ENCODE measurements at places on chromosomes 2 and 18. TPM values are rescaled to one million over a fixed set of nuclear protein-coding genes. Genes with fewer than 3 reads are reported as not detected.

STON1 gene
- 42.4 TPM for total RNA-seq

REG3G gene
- total RNA-seq, result not detected

PLGLB1 gene
- total RNA-seq, result 2.0 TPM

IL36RN gene
- not detected for total RNA-seq

RAB12 gene
- 40.1 TPM for total RNA-seq

TMEFF2 gene
- not detected for total RNA-seq

- no peaks in the 10 kb centered on the region for H3K36me3 ChIP-seq
- H3K4me3 ChIP-seq, result no peak overlapping the region
- no peak for DNase-seq
- H3K27ac ChIP-seq, result no peak overlapping the region
Observed at GRCh38 chr18:12886498-12887126, 2.6 kb upstream of the PTPN2 start.

- no peak overlapping the region for H3K27ac ChIP-seq
- no peaks in the 10 kb centered on the region for H3K4me1 ChIP-seq
- DNase-seq, result no peak
- H3K4me3 ChIP-seq, result no peak overlapping the region
- no peaks in the 10 kb centered on the region for H3K36me3 ChIP-seq
Observed at GRCh38 chr18:53639687-53640086, 584.8 kb downstream of the MBD2 start.

DNA sequence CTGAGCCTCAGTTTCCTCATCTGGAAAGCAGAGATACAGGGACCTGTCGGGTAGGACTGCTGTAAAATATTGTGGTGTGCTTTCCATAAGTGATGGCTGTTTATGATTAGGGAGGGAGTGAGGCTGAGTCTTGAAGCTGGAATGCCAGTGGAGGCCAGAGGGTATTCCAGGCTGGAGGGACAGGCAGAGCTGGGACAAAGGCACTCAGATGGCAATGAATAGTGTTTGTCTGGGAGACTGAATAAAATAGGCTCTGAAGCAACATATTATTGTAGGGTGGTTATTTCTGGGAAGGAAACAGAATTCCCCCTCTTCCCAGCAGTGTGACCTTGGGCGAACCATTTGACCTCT is 120.7 kb downstream of the INHBB start:
- no peaks in the 10 kb centered on the region for H3K36me3 ChIP-seq
- peaks cover 19% of the 10 kb centered on the region for H3K4me1 ChIP-seq
- no peak overlapping the region for H3K4me3 ChIP-seq
- H3K27ac ChIP-seq, result no peak overlapping the region
- DNase-seq, result no peak
- H3K27me3 ChIP-seq, result no peaks in the 10 kb centered on the region

DNA sequence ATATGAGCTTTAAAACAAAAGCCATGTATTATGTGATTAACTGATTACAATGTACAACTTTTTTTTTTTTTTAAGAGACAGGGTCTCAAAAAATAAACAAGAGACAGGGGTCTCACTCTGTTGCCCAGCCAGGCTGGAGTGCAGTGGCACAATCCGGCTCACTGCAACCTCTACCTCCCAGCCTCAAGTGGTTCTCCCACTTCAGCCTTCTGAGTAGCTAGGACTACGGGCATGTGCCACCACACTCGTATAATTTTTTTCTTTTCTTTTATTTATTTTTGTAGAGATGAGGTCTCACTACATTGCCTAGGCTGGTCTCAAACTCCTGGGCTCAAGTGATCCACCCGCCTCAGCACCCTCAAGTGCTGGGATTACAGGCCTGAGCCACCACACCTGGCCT is 103.1 kb downstream of the ATAD2B start:
- H3K36me3 ChIP-seq, result peaks cover 6% of the 10 kb centered on the region
- no peaks in the 10 kb centered on the region for H3K27me3 ChIP-seq
- no peak for DNase-seq
- H3K4me3 ChIP-seq, result no peak overlapping the region

DNA sequence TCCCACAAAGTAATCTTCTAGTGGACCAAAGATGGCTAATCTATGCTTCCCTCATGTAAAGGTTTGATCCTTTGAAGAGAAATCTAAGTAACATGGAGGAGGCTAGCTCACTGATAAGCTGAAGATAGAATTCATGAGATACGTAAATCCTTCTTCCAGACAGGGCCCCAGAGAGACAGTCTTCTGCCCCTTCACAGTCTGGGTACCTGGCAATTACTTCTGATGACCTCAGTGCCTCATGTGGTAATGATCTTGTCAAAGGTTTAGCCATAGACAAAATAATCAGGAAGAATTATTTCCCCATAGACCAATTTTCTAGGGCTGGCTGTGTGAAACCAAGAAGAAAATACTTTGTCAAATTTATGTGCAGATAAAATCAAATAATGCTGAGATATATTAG is 495.8 kb downstream of the METTL4 start:
- no peak overlapping the region for H3K27ac ChIP-seq
- H3K4me3 ChIP-seq, result no peak overlapping the region
- no peaks in the 10 kb centered on the region for H3K27me3 ChIP-seq
- no peak for DNase-seq
- no peaks in the 10 kb centered on the region for H3K36me3 ChIP-seq

- H3K4me1 ChIP-seq, result peaks cover 11% of the 10 kb centered on the region
- peaks cover 5% of the 10 kb centered on the region for H3K27me3 ChIP-seq
- H3K4me3 ChIP-seq, result peak overlapping the region; percentile 68
- no peak overlapping the region for H3K27ac ChIP-seq
Observed at GRCh38 chr2:45643543-45644542, 7.6 kb upstream of the PRKCE start.

DNA sequence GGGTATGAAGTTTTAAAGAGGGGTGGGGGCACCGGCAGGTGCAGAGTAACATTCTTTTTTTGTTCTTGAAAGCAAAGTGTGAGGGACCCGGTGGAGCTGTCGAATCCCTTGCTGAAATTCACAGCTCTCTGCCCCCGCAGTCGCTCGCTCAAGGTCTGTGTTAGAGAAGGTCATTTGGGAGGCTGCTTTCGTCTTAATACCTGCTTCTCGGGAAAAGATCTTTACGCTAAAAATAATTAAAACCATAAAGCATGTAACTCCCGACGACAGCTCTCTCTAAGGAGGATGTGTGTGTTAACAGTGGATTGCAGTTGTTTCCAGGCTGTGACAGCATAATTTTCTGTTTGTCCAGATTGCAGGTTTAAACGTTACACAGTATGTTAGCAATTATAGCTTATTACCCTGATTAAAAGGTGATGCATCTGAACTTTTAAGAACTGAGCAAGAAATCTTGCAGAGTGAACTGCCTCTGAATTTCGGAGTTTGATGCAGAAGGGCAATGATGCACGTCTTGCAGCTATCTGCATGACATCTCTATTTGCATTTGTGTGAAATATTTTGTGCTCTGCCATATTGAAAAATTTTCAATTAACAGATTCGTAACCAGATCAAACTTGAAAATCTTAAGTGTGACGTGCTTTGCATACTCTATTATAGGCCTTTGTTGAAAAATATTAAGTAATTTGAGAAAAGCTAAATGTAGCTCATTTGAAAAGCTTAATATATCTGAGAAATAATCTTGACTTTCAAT is 954 bp downstream of the RAPGEF4 start:
- H3K36me3 ChIP-seq, result no peaks in the 10 kb centered on the region
- no peaks in the 10 kb centered on the region for H3K27me3 ChIP-seq
- H3K4me3 ChIP-seq, result peak overlapping the region; percentile 71
- H3K4me1 ChIP-seq, result no peaks in the 10 kb centered on the region
- no peak for DNase-seq

GRCh38 chr2:120678251-120678650 is 57.4 kb upstream of the GLI2 start:
- no peak for DNase-seq
- no peak overlapping the region for H3K4me3 ChIP-seq
- H3K27ac ChIP-seq, result no peak overlapping the region
- H3K4me1 ChIP-seq, result no peaks in the 10 kb centered on the region

DNA sequence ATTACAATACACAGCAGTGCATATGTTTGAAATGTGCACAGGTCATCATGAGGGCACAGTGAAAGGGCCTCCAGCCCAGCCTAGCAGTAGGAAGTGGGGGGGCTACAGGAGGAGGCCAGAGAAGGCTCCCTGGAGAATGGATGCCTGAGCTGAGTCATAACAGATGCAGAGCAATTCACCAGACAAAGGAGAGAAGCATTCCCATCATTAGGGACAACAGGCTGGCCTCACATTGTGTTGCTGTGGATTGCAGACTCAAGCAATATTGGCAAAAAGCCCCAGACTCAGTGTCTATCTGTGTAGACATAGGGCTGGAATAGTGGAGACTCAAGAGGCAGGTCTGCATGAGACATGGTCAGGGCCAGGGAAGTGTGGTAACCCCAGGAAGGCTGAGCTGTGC is 329.9 kb downstream of the DLGAP1 start:
- no peak overlapping the region for H3K4me3 ChIP-seq
- H3K36me3 ChIP-seq, result no peaks in the 10 kb centered on the region
- H3K27me3 ChIP-seq, result no peaks in the 10 kb centered on the region

- no peak overlapping the region for H3K4me3 ChIP-seq
- H3K4me1 ChIP-seq, result no peaks in the 10 kb centered on the region
- DNase-seq, result no peak
Observed at GRCh38 chr2:172200495-172201085, 97.9 kb upstream of the DLX2 start.

DNA sequence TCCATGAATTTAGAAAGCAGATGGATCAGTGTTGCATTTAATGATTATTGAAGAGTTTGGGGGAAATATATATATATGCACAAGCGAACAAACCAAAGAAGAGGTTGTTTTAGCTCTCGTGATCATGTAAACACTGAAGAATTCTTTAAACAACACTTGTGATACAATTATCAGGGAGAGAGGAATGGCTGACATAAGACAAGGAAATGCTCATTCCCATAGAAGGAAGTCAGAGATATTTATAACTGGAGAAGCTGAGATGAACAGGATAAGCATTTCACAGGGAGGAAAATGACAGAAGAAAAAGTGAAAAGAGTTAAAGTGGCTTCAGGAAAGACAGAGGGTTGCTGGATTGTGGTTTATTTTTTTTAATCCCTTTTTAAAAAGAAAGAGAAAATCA is 10.6 kb upstream of the COL6A3 start:
- no peak overlapping the region for H3K27ac ChIP-seq
- DNase-seq, result no peak
- no peaks in the 10 kb centered on the region for H3K36me3 ChIP-seq

DNA sequence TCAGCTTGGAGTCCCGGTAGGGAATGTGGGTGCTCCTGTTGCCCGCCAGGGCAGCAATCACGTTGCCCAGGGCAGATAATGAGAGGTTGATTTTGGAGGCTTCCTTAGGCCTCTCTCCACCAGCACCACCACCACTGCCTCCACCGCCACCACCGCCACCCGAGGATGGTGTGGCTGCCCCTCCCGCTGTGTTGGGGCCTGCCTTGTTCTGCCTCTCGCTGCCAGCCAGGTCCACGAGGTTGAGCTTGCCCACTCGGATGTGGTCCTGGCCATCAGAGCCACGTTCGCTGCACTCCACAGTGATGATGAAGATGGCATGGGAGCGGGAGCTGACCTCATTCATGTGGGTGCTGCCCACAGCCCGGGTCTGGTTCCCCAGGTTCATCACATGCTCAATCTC is 1.3 kb downstream of the KIF3C start:
- H3K4me1 ChIP-seq, result peaks cover 15% of the 10 kb centered on the region
- H3K4me3 ChIP-seq, result peak overlapping the region; percentile 97
- DNase-seq, result no peak

DNA sequence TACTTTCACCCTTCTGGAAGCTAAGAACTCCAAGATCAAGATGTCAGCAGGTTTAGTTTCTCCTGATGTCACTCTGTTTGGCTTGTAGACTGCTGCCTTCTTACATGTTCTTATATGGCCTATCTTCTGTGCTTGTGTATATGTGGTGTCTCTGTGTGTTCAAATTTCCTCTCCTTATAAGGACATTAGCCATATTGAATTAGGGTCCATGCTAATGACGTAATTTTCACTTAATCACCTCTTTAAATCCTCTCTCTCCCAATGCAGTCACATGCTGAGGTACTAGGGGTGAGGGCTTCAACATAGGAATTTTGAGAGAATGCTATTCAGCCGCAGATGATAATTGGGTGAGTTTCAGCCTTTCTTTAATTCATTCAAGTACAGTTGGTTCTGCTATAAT is 458.3 kb upstream of the SYT4 start:
- no peaks in the 10 kb centered on the region for H3K36me3 ChIP-seq
- no peaks in the 10 kb centered on the region for H3K27me3 ChIP-seq
- no peak overlapping the region for H3K4me3 ChIP-seq
- no peak for DNase-seq

GRCh38 chr2:104758199-104758620 is 95.7 kb upstream of the POU3F3 start:
- no peaks in the 10 kb centered on the region for H3K4me1 ChIP-seq
- DNase-seq, result no peak
- H3K4me3 ChIP-seq, result no peak overlapping the region
- H3K36me3 ChIP-seq, result no peaks in the 10 kb centered on the region

- no peak overlapping the region for H3K4me3 ChIP-seq
- no peaks in the 10 kb centered on the region for H3K36me3 ChIP-seq
- no peaks in the 10 kb centered on the region for H3K27me3 ChIP-seq
- DNase-seq, result no peak
- no peak overlapping the region for H3K27ac ChIP-seq
Observed at GRCh38 chr18:75854808-75855207, 427.3 kb upstream of the SMIM21 start.

DNA sequence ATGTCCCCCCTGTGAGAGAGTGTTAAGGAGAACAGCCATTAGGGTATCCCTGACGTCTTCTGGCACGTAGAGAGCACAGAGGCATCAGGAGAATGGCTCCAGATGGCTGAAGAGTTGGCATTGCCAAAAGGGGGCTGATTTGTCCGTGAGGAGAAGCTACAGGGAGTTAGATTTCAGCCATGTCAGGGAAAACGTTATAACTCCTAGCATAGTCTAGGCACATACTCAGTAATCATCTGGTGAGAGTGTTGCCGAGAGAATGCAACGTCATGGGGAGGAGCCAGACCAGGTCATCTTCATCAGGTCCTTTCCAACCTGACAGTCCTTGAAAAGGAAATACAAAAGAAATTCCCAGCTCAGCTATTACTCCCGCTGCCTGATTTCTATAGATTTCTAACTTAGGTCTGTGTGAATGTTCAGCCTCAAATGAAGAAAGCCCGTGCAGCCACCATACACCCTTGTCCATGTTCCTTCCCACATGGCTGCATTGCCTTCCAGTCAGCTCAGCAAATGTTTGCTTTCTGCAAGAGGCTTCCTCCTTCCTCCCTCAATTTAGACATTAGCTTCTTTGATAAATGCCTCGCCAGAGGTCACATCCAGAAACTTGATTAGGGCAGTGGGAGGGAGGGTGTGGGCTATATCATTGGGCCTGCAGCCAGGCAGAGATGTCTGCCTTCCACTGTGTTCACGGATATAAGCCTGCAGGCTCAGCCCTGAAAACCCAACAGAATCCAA is 93.0 kb downstream of the STPG4 start:
- H3K4me3 ChIP-seq, result no peak overlapping the region
- H3K4me1 ChIP-seq, result peaks cover 75% of the 10 kb centered on the region
- no peaks in the 10 kb centered on the region for H3K27me3 ChIP-seq
- no peaks in the 10 kb centered on the region for H3K36me3 ChIP-seq
- DNase-seq, result no peak

DNA sequence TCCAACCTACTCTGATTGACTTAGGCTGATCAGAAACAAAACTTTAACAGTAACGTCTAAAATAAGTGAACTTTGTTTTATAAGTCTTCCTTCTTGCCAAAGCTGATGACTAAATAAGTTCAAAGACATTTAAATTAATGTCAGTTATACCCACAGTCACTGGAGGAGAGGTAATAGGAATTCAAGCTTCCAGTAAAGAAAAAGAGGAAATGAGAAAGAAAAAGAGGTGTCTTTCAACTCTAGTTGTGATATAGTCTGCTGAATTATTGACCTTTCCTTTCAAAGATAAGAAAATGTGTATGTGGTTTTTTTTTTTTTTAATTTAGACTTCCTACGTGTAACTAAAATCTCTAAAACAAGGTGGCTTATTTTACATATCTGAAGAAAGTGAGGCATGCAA is 191.5 kb downstream of the SLC8A1 start:
- no peak overlapping the region for H3K27ac ChIP-seq
- H3K27me3 ChIP-seq, result no peaks in the 10 kb centered on the region
- H3K4me3 ChIP-seq, result no peak overlapping the region
